ENCODE measurements at places on chromosomes 6 and 20.

- no peak for DNase-seq
Measured at GRCh38 chr20:32080783-32081182, 28.7 kb upstream of the TM9SF4 start.

GRCh38 chr6:149089510-149089909 lies 228.0 kb upstream of the TAB2 start:
- DNase-seq = no peak

GRCh38 chr20:9388160-9388812 lies 126.1 kb upstream of the LAMP5 start:
- no peak for DNase-seq

DNA sequence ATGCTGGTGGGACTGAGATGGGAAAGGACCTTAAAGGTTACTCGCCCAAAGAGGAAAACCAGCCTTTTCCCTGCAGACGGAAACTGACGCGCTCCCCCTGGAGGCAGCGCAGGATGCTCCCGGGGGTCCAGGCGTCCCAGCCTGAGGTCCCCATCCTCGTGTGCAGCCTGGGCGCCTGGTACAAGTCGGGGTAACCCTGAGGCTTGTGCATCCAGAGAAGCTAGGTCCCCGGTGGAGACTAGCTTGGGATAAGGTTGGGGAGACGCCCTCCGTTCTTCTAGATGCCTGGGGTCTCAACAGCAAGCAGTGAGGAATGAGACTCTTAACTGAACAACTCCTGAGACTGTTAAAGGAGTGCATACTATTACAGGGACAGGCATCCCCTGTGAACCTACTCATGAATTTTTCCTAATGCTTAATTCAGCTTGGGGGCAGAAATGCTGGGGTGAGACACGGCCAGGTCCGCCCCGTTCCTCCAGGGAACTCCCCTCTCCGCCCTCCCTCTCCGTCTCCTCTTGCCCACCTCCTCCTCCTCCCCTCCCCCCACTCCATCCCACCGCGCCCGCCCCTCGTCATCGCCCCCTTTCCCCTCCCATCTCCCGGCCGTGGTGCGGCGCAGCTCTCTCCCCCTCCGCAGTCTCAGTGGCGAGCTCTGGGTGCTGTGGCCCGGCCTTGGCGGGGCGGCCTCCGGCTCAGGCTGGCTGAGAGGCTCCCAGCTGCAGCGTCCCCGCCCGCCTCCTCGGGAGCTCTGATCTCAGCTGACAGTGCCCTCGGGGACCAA lies at the start of gene PRSS35:
TSS of gene PRSS35 (plus strand) at position 634 of the 781 bp plus-strand sequence. CDS start 10,908 bp downstream, outside the sequence.
- peak; percentile 32 for DNase-seq

- DNase-seq = no peak
Measured at GRCh38 chr6:46129291-46129628, 529 bp upstream of the ENPP4 start.

DNA sequence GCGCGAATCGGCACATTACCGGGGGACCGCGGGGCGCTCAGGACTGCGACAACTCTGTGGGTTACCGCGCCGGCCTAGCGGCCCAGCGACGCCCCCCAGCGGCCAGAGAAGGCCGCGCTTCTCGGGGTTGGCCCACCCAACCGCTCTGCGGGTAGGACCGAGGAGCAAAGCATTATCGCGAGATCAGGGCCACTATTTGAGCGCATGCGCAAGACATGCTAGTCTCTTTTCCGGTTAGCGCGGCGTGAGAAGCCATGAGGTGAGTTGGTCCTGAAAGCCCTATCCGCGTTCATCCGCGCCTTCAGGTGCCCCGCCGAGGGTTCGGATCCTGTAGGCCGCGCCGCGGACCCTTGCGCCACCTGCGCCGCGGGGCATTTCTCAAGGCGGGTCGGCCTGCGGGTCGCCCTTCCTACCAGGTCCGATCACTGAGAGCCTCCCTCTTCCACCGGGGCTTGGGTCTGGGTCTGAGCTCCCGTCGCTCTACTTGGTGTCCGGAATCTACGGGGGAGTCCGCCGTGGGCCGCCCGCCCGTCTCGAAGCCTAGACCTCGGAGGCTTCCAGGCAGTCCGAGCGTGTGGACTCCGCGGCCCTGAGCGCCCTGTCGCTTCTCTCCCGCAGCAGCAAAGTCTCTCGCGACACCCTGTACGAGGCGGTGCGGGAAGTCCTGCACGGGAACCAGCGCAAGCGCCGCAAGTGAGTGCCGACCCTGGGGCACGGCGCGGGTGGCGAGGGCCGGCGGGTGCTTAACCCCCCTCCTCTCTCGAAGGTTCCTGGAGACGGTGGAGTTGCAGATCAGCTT lies at the start of gene RPL10A:
TSS of gene RPL10A (plus strand) at position 221 of the 799 bp plus-strand sequence. CDS start at position 255, 34 bp downstream.
- DNase-seq = peak; percentile 98

GRCh38 chr6:100176311-100176950 lies 182.4 kb upstream of the MCHR2 start:
- DNase-seq = no peak

Measured in inflammatory macrophage (primary cell).